ENCODE measurements at places on chromosomes 12 and 14.

GRCh38 chr12:6288235-6288634, 22.2 kb upstream of the PLEKHG6 start:
- DNase-seq, result no peak

- no peak for DNase-seq
These were observed 13.3 kb downstream of the TGFB3 start for GRCh38 chr14:75968456-75968855.

DNA sequence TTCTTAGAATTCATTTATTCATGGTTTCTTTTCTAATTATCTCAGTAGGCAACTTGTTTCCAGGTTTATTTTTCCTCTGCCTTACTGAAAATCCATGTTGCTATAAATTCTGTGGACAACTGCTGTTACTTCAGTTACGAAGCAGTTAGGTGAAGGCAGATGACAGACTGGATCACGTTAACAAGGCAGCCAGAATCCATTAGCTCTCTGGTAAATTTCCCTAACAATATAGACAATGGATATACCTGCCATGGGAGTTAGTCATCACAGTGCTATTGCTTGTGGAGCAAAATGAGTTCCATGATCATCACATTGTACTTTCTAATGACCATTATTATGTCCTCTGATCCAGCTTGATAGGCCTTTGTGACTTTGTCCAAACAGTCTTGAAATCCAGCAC, 291.5 kb downstream of the NELL2 start:
- DNase-seq, result no peak

DNA sequence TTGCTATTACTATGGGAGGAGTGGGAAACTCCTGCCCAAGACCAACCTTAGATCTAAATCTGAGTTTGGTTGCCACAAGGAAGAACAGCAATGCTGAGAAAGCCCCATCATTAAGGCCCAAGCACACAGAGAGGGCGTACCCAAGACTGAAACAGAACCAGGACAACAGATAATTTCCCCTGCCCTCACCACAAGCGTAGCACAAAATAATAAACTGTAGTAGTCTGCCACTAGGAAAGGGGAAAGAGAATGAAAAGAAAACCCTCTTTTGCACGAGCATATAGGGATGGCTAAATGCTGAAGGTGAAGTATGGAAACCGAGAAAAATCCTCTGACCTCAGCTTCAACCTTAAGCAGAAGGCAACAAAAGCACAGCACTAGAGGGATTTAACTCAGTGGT, 76.5 kb upstream of the DHRS4 start:
- DNase-seq, result no peak

DNA sequence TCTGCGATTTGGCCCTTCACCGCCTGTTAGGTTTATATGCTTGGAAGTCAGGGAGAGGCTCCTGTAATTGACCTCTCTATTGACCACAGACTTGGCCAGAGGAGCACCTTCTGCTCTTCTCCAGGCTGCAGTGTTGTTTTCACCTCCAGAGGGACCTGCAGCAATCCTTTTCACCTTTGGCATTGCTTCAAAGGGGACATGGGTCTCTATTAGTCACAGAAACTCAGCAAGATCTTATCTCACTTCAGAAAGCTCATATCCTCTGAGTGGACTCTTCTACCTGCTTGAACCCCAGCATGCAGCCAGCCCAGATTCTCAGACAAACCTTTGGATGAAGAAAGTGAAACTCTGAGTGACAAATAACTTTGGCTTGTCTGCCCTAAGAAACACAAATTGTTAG, 339.3 kb downstream of the NRXN3 start:
- DNase-seq, result no peak

DNA sequence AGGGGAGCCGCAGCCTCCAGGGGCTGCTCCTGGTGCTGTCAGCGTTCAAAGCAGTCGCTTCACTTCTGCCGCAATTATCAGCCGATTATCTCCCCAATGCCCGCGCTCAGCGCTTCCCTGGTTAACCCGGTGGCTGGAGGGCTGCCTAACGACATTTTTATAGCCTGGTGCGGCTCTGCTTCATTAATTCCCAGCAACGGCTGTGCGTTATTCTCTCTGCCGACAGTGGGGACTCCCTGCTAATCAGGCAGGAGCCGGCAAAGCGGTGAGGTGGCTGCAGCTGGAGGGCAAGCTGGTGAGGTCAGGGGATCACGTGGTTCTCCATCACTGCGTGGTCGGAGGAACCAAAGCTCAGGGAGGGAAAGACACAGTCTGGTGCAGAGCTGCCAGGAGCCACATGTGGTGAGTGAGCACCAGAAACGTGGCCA, 62.9 kb downstream of the GLRX5 start:
- no peak for DNase-seq

GRCh38 chr12:94284859-94285258, 136.5 kb downstream of the PLXNC1 start:
- DNase-seq, result no peak
